ENCODE measurements at places on chromosomes 1 and 21.

GRCh38 chr1:216580538-216581057 lies 142.6 kb downstream of the ESRRG start:
- no peak for DNase-seq

GRCh38 chr1:23290836-23291565 lies 53.1 kb downstream of the HNRNPR start:
- no peak for DNase-seq

DNA sequence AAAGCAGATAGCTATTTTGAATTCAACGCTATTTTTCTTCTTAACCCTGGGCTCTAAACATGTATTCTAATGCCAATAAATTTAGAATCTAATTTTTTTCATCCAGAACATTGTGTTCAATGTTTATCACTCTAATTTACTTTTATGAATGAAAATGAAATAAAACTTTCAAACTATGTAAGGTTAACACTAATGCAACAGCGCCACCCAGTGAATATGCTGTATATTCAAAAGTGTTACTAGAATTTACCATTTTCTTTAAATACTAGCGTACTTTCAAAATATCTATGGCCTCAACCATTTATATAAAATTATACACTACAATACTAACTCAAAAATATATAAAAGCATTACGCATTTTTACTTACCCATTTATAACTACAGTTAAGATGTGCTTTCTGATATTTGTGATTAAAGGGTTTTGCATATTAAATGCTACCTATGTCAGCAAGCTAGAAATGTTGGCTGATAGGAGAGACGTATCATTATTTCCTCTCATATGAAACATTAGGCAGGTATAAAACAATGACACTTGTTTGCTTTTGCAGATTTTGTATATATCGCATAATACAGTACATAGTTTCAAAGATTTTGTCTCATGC lies 5.9 kb upstream of the NUF2 start:
- peak; percentile 22 for DNase-seq

DNA sequence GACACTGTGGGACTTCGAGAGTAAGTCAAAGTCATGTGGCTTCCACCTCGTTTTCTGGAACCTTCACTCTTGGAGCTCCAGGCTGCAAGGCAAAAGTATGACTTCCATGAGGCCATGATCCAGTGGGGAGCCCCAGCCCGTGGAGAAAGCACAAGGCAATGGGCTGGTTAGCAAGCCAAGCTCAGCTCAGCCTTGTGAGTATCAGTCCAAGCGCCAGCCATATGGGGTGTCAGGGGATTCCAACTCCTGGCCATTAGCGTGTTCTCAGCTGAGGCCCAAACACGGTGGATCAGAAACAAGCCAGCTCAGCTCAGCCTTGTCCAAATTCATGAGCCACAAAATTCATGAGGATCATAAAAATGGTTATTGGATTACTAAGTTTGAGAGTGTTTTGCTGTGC lies 261.0 kb downstream of the RHOU start:
- DNase-seq, result no peak

GRCh38 chr21:42782723-42783242 lies 96.6 kb downstream of the WDR4 start:
- no peak for DNase-seq

DNA sequence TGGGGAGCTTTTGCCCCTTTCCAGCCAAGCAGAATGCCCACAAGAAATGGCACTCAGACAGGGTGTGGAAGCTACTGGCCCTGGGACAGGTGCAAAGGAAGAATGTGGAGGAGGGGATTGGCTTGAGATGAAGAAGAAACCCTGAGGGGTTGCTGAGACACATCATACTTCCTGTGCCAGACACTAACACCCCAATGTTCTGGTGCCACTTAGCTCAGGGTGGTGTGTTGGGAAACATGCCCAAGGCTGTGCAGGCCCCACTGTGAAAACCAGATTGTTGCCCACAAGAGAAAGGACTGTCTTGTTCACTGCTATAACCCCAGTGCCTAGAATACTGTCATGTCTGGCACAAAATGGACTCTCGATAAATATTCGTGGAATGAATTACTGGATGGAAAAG lies 9.9 kb upstream of the PAQR6 start:
- no peak for DNase-seq

DNA sequence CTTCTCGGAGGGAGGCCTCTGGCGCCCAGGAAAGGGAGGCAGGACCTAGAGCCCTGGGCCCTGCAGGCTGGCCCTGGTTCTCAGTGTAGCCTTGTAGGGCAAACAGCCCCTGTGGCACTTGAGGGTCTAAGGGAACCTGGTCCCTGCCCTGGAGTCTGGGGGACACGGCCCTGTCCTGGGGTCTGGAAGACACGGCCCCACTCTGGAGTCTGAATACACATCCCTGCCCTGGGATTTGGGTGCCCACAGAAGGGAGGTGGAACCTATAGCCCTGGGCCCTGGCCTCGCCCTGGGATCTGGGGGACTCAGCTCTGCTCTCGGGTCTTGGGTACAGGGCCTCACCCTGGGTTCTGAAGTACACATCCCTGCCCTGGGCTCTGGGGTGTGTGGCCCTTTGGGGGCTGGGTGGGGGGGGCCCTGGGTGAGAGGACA lies 97.9 kb downstream of the OBSCN start:
- no peak for DNase-seq

- no peak for DNase-seq
Measured at GRCh38 chr1:171081314-171081753, 9.4 kb upstream of the FMO3 start.
